A549 treated with CpdA at 1 μM for 4 hours (cell line): ENCODE measurements at places on chromosomes 13 and 19. TPM values are rescaled to one million over a fixed set of nuclear protein-coding genes. Genes with fewer than 3 reads are reported as not detected.

Gene CEACAM7
- total RNA-seq, result 0.02 TPM in 1 of 5 replicates, not detected in the others

Gene FCER2
- total RNA-seq, result not detected in 5 replicates

Gene EDDM13
- total RNA-seq, result not detected in 5 replicates

Gene RAD23A
- total RNA-seq, result 73.6 to 84.7 TPM (median 79.2 TPM) in 5 replicates

Gene SYNGR4
- total RNA-seq, result 2.2 to 4.0 TPM (median 3.3 TPM) in 5 replicates

Gene TMEM238
- 1.9 to 9.5 TPM (median 8.1 TPM) in 5 replicates for total RNA-seq

Gene SELENOV
- not detected in 5 replicates for total RNA-seq

Gene GNA15
- 0.05 to 0.17 TPM (median 0.12 TPM) in 3 of 5 replicates, not detected in the others for total RNA-seq

Gene CLDN10
- total RNA-seq, result 0.19 to 0.45 TPM (median 0.25 TPM) in 5 replicates

Gene CAB39L
- 2.0 to 2.4 TPM (median 2.2 TPM) in 5 replicates for total RNA-seq

Gene GPX4
- 387 to 508 TPM (median 482 TPM) in 5 replicates for total RNA-seq

Gene THSD1
- total RNA-seq, result 9.4 to 11.7 TPM (median 9.6 TPM) in 5 replicates

Gene PEAK3
- not detected in 5 replicates for total RNA-seq

Gene LGI4
- 0.06 to 0.27 TPM (median 0.13 TPM) in 4 of 5 replicates, not detected in the other for total RNA-seq

Gene NXNL1
- total RNA-seq, result not detected in 5 replicates

Gene LGALS14
- total RNA-seq, result not detected in 5 replicates

Gene OR10H1
- total RNA-seq, result not detected in 5 replicates

Gene SYNE4
- total RNA-seq, result 0.23 to 0.50 TPM (median 0.36 TPM) in 4 of 5 replicates, not detected in the other

Gene CEACAM8
- total RNA-seq, result not detected in 5 replicates

Gene MRPL4
- 55.5 to 80.2 TPM (median 74.8 TPM) in 5 replicates for total RNA-seq

Gene CLEC11A
- total RNA-seq, result 5.1 to 9.7 TPM (median 9.2 TPM) in 5 replicates

Gene CRX
- not detected in 5 replicates for total RNA-seq

Gene CYP4F3
- total RNA-seq, result 2.1 to 2.9 TPM (median 2.4 TPM) in 5 replicates

Gene PTGER1
- 0.07 to 0.18 TPM in 2 of 5 replicates, not detected in the others for total RNA-seq

Gene ZNF677
- total RNA-seq, result not detected in 5 replicates

Gene IGFL2
- total RNA-seq, result 0.20 to 1.2 TPM (median 0.83 TPM) in 5 replicates

Gene LYL1
- total RNA-seq, result 0.62 to 1.0 TPM (median 0.77 TPM) in 5 replicates

Gene STOML3
- total RNA-seq, result not detected in 5 replicates

Gene PDX1
- 0.07 to 0.09 TPM (median 0.08 TPM) in 3 of 5 replicates, not detected in the others for total RNA-seq

Gene UCHL3
- 49.0 to 53.6 TPM (median 50.1 TPM) in 5 replicates for total RNA-seq

Gene ABCC4
- total RNA-seq, result 15.3 to 21.6 TPM (median 17.9 TPM) in 5 replicates

Gene PTH2
- not detected in 5 replicates for total RNA-seq

Gene TNFAIP8L1
- 3.5 to 5.1 TPM (median 4.8 TPM) in 5 replicates for total RNA-seq

Gene CEACAM16
- total RNA-seq, result 0.08 to 0.23 TPM (median 0.11 TPM) in 3 of 5 replicates, not detected in the others

Gene PPP1R13L
- 22.3 to 33.2 TPM (median 26.9 TPM) in 5 replicates for total RNA-seq

Gene TTC9B
- total RNA-seq, result 0.62 to 0.81 TPM (median 0.76 TPM) in 5 replicates

Gene ZNF28
- 0.42 to 2.6 TPM (median 1.7 TPM) in 5 replicates for total RNA-seq

Gene OR7C2
- total RNA-seq, result not detected in 5 replicates

Gene DYRK1B
- 18.3 to 26.0 TPM (median 23.3 TPM) in 5 replicates for total RNA-seq

Gene PARP4
- total RNA-seq, result 32.1 to 42.9 TPM (median 37.1 TPM) in 5 replicates

Gene FREM2
- not detected in 5 replicates for total RNA-seq

Gene TEX29
- total RNA-seq, result 0.19 to 0.51 TPM (median 0.20 TPM) in 3 of 5 replicates, not detected in the others

Gene FAM216B
- total RNA-seq, result not detected in 5 replicates

Gene CALR
- total RNA-seq, result 606 to 640 TPM (median 607 TPM) in 5 replicates

Gene MCEMP1
- not detected in 5 replicates for total RNA-seq

Gene CFAP97D2
- total RNA-seq, result not detected in 5 replicates

Gene TUBB4A
- total RNA-seq, result 5.0 to 6.5 TPM (median 6.4 TPM) in 5 replicates

Gene KLF1
- 0.08 TPM in 1 of 5 replicates, not detected in the others for total RNA-seq
